ENCODE measurements at places on chromosomes 4 and X.
A peak's percentile ranks its signal among the peaks of the same experiment; 100 is the strongest.

- DNase-seq = no peak
Observed at GRCh38 chrX:16137416-16138107, 14.2 kb downstream of the GRPR start.

- no peak for DNase-seq
Observed at GRCh38 chr4:184024637-184025036, 119.5 kb downstream of the STOX2 start.

DNA sequence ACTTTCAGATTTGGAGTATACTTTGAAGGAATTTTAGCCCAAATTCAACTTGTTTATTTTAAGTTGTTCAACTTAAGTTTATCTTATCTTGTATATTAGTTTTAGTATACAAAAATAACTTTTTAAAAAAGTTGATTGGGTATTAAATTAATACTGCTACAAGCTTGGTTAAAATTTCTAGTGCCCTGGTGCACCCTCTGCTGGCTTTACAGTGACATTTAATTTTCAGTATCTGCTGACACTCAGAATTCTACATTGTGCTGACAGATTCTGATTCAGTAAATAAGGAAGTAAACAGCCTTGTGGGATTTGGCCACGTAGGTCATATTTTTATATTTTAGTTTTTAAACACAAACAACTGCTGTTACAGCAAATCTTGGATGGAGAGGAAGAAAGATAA lies 2.9 kb downstream of the EDA start:
- DNase-seq = no peak

- no peak for DNase-seq
Observed at GRCh38 chr4:53813998-53814397, 222.7 kb upstream of the LNX1 start.

DNA sequence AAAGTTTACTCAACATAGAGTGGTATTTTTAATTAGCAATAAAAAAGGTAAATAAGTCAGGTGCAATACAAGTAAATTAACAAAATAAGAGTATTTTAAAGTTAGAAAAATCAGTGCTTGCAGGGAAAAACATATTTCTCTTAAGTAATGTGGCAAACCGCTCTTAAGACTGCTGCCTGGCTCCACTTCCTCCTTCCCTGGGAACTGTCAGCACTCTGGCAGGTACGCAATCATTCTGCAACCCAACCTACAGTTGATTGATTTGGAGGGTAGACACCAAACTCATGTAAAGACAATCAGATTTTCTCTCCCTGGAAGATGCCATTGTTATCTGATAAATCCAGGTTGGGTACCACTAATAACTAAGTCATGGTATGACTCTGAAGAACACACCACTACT lies 63.9 kb downstream of the PPP3CA start:
- DNase-seq = no peak

GRCh38 chrX:119249891-119250290 lies 13.8 kb downstream of the PGRMC1 start:
- no peak for DNase-seq

DNA sequence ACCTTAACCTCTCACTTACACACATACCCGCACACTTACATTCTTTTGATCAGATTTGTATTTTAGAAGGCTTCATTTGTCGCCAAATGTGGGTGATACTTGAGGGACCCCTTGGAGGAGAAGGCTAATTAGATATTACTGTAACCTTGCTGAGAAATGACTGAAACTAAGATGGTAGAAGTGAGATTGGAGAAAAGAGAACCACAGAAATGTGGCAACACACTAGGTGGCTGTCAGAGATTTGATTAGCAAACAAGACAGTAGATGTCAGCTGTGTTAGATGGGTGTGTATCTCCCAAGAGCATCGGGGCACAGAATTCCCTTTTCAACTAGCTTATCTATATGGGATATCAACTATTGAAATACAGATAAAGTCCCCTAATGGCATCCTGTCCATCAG lies 149.3 kb upstream of the FABP2 start:
- no peak for DNase-seq

DNA sequence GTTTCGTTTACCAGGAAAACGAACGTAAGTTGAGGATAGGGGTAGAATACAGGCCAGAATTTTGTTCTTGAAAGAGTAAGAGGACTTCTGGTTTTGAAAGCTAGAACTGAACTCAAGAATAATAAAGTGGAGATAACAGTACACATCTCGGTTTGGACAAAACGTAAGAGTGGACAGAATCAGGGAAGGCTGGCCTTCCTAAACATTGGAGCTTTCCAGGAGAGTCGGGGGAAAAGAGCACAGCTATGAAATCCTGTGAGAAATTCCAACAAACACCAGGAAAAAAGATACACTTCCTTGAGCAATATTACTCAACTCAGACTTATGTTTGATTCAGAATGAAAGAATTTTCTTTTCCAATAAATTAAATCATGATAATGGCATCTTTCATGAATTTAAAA lies 1.2 kb downstream of the CTSO start:
- no peak for DNase-seq

DNA sequence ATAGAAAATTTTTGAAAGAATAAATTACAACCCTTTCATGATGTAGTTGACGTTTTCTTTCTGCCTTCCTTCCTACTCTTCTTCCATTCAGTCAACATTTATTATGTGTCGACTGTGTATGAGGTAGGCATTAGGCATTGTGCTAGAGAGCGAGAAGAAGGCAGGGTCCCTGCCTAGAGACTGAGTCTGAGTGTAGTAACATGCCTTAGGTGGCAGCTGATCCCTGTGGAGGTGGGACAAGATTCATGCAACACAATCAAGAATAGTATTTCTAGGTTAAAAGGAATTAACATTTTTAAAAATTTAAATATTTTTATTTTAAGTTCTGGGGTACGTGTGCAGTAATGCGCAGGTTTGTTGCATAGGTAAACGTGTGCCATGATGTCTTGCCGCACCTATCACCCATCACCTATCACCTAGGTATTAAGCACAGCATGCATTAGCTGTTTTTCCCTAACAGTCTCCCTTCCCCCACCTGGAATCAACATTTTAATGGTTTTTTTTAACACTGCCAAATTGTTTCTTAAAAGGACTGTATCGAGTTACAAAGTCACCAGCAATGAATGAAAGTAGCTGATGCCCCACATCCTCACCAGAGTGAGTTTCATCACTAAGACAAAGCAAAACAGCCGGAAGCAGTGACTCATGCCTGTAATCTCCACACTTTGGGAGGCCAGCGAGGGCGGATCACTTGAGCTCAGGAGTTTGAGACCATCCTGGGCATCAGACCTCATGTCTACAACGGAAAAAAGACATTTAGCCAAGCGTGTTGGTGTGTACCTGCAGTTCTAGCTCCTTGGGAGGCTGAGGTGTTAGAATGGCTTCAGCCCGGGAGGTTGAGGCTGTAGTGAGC lies 84.0 kb downstream of the WWC2 start:
- DNase-seq = peak; percentile 18

GRCh38 chrX:43910012-43910411 lies 27.8 kb upstream of the MAOB start:
- no peak for DNase-seq

DNA sequence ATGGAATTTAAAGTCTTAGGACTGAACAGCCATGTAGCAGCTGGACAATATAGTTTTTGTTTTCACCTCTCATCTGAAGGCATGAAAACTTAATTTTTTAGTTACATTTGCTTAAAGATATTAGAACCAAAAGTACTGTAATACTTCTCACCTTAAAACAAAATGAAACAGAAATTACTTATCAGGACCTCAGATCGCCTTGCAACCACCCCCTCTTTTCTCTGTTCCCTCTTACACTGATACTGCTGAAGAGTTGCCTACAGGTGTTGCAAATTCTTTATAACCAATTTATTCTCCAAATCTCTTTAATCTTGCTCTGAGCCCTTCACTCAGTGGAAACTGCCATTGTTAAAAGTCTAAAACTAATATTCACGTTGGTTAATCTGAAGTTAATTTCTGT lies 145.0 kb downstream of the SPCS3 start:
- DNase-seq = no peak

- DNase-seq = no peak
Observed at GRCh38 chr4:18458465-18458864, 436.9 kb upstream of the LCORL start.

GRCh38 chrX:153310901-153311300 lies 10.7 kb downstream of the PNMA6F start:
- DNase-seq = no peak

DNA sequence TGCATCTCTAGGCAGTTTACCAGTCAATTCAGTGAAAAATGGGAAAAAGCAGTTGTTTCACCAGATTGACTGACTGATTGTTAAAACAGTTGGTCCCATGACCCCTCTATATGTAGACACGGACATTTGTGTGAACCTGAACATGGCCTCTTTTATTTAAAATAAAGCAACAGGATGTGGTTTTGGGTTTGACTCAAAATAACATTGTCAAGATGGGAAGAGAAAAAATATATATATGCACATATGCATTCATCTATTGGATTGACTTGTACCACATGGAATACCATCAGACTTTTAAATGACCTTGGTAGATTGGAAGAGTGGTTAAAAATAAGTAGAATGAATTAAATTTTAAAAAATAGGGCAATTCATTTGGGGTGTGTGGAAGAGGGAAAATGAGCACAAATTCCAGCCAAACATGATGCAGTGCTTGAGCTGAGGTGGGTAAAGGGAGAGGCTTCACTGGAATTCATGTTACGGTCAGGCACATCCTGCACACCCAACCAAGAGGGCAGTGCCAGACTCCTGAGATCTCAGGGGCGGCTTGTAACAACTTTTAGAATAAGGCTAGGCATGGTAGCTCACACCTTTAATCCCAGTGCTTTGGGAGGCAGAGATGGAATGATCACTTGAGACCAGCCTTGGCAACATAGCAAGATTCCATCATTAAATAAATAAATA lies 560.7 kb upstream of the TENM3 start:
- no peak for DNase-seq

GRCh38 chrX:41759817-41760216 lies 35.8 kb downstream of the GPR82 start:
- DNase-seq = no peak

- DNase-seq = no peak
Observed at GRCh38 chrX:153827016-153827415, 3.3 kb downstream of the PDZD4 start.

DNA sequence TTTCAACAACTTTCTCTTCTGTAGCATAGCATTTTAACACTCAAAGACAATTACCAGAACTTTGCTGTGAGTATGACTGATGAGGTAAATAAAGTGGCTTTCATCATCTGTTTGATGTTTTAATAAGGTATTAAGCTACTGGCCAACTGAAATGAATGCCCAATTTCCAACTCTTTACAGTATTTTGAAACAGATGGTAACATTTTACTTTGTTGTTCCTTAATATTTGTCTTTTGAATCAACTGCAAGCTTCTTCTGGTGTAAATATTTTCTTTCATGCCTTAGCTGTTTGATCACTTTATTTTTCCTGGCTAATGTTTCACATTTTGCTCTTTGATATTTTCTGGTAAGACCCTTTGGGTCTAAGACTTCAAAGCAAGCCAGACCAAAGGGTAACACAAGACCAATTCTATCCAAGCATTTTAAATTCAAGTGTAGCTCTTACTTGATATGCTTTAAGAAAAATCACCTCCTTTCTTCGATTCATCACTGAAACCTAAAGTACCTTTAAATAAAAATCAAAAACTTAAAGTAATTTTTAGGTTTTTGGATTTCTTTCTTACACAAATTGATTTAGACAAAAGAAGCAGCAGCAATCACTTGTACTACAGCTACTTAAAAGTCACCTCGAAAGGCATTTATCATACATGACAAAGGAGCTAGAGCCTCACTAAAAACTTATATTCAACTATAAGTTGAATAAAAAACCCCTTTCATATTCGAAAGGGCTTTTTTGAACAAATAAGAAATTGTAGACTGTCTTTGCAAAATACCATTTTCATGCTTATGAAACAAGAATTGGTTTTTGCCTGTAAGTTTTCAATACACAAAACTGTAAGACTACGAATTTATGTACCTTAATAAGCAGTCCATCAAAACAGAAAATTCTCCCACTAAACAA lies 57.6 kb downstream of the TBCK start:
- DNase-seq = no peak

DNA sequence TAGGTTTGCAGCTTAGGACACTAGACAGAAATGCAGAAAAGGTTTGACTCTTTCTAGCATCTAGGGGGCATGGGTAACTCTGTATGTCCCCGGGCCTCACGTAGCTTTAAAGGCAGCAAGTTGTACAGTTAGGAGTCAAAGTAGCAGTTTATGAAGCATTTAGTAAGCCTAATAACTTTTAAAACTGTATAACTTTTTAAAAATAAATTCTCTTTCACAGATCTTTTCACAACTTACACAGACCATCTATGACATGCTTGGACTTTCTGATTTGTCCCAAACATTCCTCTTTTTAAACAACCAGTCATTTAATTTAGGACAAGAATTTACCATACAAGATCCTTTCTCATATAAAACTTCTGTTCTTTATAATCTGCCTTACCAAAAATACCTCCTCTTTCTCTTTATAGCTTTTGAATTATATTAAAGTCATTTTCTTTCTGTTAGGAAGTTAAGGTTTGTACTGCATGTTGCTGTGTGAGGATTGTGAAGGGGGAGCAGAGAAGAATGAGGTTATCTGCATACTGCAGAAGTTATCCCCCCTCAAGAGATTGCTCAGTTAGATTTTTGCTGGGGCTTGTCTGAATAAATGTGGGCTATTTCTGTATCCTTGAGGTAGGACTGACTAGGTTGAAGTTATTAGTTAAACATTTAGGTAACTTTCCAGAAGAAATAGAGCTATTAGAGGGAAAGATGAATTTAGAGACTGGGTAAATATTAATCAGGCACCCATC lies 94.3 kb downstream of the CPE start:
- DNase-seq = no peak

DNA sequence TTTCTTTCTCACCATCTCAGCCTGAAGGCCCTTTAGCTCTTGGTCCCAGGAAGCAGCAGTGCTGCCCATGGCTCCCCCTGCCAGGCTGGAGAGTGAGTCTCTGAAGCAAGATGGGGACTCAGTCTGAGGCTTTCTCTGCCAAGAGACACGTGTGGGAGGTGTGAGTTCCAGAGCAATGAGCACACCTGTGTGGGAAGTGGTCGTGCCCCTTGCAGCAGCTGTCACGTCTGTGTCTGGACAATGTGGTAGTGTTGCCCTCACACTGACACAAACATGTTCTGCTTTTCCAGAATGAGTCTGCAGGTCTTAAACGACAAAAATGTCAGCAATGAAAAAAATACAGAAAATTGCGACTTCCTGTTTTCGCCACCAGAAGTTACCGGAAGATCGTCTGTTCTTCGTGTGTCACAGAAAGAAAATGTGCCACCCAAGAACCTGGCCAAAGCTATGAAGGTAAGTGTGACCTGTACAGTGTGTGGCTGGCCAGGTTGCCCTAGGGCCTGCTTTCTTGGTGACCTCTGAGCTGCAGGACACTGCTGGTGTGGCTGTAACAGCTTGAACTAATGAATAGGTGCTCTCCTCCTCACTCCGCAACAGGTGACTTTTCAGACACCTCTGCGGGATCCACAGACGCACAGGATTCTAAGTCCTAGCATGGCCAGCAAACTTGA lies 1.9 kb downstream of the TACC3 start:
- peak; percentile 67 for DNase-seq

DNA sequence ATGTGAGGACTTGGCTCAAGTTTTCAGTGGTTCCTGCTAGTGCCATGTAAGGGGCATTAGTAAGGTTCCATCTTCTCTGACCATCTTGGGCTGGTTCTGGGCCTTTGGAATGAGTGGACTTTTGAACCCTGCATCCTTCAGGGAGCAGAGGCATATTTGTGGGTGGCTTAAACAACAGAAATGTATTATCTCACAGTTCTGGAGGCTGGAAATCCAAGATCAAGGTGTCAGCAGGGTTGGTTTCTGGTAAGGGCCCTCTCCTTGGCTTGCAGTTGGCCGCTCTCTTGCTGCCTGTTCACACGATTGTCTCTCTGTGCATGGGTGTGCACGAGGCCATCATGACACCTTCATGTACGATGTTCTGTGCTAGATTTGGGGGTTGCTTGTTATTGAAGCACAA lies 21.3 kb downstream of the CCKAR start:
- DNase-seq = no peak

Measured in CD4-positive, alpha-beta T cell treated with Interleukin-6 at 100 ng/mL for 8 hours (primary cell).